ENCODE measurements at places on chromosomes 2 and 18.

- no peak for DNase-seq
Observed at GRCh38 chr2:67459761-67460160, 62.6 kb downstream of the ETAA1 start.

GRCh38 chr2:197113275-197113711 lies 186.8 kb upstream of the PGAP1 start:
- DNase-seq: peak; percentile 64

DNA sequence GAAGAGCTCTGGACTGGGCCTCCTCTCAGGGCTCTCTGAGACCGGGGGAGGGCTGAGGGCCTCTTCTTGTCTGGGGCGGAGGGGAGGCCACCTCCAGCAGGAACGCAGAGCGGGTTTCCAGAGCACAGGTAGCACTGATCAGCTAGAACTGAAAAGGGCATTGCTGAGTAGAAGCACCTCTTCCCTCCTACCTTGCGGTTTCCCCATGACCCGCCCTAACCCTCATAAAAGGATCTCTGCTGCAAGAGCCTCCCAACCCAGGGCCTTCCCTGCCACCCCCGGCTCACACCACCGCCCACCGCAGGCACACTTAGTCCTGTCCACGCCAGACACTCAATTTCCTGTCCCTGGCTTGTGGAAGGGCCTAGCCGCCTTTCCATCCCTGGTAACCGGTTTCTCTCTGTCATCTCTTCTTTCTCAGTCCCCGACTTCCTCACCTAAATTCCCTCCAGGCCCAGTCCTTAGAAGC lies 966 bp downstream of the ADCY3 start:
- peak; percentile 55 for DNase-seq

GRCh38 chr2:183259921-183260320 lies 135.7 kb downstream of the NUP35 start:
- no peak for DNase-seq

- no peak for DNase-seq
Observed at GRCh38 chr2:174840436-174840835, 76.2 kb upstream of the CHRNA1 start.

DNA sequence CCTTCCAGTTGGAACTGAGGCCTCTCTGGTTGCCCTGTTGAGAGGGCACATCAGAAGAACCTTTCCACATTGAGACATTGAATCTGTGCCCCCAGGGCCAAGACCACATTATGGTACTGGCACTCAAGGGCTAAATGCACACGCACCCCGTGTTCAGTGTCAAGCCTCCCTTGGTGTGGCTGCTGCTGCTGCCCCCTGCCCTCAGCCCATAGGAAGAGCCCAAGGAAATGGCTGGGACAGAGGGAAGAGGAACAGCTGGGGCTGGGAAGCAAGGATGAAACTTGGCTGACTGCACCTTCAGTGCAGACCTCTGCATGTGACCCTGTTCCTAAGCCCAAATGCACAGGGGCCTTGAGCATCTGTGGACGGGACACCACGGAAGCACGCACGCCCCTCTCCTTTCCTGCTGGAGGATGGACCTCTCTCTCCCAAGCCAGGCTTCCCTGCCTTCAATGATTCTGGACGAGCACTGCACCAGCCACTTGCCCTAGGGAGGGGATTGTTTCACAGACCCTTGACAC lies 40.2 kb downstream of the NIFK start:
- DNase-seq: no peak

DNA sequence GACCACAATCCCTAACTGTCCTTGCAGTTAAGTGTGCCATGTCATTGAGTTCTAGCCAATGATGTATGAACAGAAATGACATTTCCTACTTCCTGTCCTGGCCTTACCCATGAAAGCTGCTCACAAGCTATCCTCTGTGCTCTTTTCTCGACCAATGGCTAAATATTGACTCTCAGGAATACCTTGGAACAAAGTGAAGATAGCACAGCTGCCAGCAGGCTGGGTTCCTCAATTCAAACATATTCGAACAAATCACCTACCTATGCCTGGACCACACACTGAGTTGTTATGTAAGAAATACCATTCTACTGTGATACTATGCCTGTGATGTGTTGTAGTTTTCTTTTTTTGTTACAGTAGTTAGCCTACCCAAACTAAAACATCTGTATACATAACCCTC lies 65.1 kb downstream of the GAREM1 start:
- DNase-seq: no peak

DNA sequence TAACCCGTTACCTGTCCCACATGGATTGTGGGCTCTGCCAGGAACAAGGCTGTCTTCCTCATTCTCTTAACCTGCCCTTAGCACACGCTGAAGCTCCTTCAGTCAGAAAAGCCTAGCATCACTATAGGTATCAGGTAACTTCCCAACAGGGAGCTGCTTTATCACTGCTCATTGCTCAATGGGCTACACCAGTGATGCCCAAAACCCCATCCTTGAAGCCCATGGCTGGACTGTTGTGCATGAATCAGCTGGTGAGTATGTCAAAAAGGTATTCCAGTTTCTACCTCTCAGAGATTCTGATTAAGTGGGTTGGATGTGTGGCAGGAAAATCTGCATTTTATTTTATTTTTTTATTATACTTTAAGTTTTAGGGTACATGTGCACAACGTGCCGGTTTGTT lies 362.2 kb downstream of the LRATD1 start:
- DNase-seq: no peak

GRCh38 chr2:21656330-21657075 lies 532.7 kb downstream of the TDRD15 start:
- DNase-seq: no peak

DNA sequence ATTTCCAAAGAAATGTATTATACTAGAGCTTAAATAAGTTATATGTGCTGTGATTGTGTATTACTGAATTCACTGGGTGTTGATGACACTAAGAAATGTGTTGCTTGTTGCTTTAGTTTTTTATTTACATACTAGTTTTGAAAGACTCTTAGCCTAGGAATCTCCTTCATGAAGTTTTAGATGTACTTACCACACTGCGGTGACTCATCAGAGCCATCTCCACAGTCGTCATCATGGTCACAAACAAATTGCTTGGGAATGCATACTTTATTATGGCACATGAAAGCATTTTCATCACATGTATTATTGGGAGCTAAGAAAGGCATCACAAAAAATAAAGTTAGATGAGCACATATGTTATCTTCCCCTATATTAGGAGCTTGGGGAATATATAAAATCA lies 1624.2 kb downstream of the LRP1B start:
- DNase-seq: no peak

DNA sequence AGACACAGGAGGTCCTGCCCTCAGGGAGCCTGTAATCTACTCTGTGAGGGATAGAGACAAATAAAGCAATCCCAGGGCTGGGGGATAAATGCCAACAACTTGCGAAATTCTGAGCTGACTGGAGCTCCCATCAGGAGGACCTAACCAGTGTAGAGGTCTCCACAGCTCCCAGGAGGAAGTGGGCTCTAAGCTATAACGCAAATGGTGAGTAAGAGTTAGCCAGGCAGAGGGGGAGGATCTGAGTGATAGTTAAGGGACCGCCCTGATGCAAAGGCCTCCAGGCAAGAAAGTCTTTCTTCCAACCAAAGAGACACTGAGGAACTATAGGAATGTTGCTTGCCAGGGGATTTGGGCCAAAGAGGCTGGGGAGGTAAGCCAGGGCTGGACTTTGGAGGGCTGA lies 16.0 kb upstream of the ZNF532 start:
- peak; percentile 39 for DNase-seq

DNA sequence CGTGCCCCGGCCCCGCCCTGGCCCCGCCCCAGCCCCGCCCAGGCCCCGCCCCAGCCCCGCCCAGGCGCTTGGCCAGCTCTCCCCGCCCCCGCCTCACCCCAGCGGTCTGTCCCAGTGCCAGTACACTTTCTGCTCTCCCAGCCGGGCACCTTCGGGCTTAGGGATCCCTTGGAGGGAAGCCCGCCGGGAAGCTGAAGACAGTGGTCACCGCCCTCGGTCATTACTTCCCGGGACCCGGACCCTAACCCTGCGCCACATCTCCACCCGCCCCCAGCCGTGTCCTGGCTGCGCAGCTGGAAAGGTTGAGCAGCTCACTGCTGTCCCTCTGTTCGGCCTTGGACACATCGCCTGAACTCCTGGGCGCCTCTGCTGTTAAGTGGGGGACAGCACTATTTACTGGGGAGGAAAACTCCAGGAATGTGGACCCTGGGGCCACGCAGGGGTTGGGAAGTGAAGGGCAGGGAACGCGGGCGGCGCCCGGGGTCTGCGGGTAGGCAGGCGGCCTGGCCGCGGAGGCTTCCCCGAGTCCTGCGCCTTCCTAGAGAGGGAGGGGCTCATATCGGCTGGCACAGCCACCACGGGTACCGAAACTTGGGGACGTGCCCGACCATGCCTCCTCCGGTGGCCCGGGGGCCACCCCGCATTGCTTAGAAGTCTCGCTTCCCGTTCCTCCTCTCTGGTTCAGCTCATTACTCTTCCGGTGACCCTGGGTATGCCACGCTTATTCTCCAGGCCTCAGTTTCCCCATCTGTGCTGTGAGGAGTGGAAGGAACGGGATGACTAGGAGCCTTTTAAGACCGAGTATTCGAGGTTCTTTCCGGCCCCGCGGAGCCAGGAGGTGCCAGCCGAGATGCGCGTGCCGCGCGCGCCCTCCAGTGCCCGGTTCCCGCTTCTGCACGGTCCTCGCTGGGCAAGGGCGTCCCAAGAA lies 121.0 kb downstream of the GYPC start:
- DNase-seq: peak; percentile 87

DNA sequence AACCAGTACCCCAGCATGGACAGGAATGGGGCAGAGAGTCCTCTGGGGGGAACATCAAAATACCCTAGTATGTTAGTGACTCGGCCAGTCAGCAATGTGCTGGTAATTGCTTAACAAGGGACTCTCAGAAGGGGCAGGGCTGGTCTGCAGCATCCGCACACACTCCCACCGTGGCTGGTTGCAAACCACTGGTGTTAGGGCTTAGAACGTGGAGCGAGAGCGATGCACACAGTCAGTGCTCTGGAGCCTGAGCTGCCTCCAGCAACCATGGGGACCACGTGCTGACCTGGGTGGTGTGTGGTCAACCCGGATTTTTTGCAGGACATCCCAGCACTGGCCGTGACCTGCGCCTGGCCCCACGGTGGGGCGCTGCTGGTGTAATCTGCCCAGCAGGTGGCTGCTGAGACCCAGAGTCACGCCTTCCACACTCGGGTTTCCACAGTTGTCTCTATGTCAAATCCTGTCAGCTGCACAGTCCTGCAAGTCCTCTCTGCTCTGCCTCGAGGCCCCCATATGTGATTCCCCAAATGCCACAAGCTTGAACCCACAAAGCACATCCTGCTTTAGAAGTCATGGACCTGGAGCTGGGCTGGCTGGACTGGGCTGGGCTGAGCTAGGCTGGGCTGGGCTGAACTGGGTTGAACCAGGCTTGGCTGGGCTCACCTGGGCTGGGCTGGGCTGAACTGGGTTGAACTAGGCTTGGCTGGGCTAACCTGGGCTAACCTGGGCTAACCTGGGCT lies 50.6 kb upstream of the GPC1 start:
- no peak for DNase-seq

DNA sequence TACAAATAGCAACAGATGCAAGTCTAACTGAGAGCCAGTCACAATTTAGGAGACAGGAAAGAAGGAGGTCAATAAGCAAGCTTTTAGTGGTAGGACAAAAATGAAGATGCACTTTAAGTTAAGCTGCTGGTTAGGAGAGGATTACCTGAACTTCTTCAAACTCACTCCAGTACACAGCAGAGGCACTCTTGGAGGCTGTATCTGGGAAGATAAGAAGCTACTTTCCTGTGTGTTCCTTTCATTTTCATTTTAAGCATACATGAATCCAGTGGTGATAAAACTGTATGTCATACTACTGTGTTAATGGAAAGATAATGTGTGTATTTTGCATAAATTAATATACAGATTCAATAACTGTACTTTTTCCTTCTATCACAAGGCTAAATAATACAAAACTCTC lies 49.6 kb downstream of the HYCC2 start:
- DNase-seq: no peak

DNA sequence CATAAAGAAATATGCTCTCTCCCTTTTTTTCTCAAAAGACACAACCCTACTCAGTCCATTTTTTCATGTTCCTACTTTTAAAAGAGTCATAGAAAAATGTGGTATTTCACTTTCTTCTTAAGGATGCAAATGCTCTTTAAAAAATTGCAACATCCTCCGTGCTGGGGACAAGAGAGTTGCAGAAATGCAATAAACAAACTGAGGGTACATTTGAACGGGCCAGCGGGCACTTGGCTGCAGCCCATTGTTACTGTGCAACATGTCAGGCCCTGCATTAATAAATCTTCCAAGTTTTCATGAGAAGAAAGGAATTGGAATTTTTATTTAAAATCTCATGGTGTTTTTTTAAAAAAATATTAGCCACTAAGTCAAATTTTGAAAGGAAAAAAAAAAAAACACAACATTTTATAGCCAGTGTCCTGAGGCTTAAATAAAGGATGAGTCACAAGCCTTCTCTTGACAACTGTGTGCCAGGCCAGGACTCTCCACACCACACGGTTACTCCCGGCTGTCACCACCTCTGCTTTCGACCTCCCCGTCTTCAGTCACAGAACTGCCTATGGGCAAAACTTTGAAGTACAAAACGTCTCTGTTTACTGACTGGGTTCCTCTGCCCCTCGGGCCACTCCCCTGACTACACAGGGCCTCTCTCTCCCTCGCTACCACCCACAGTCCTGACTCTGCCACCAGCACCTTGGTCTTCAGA lies 57.5 kb upstream of the MFF start:
- DNase-seq: no peak

- DNase-seq: no peak
Observed at GRCh38 chr18:57998461-57998860, 45.6 kb upstream of the NEDD4L start.

GRCh38 chr18:38241736-38242135 lies 676.1 kb upstream of the CELF4 start:
- no peak for DNase-seq

- DNase-seq: no peak
Observed at GRCh38 chr2:191204433-191204832, 40.8 kb upstream of the MYO1B start.

DNA sequence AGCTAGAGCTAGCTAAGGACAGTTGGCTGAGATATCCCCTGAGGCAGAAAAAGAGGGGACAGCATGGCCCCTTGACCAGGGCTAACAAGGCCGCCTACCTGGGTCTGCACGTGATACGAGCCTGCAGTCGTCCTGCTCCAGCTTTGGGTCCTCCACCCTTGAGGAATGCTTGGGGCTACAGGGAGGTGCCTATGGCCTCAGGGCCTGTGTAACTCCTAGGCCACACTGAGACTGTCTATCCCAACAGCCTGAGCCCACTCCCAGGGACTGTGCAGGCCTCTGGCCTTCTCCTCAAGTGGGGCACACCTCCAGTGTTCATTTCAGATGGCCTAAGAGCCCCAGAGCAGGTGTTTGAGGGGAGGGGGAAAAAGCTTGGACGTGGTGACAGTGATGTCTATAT lies 136.7 kb upstream of the SATB2 start:
- DNase-seq: no peak

DNA sequence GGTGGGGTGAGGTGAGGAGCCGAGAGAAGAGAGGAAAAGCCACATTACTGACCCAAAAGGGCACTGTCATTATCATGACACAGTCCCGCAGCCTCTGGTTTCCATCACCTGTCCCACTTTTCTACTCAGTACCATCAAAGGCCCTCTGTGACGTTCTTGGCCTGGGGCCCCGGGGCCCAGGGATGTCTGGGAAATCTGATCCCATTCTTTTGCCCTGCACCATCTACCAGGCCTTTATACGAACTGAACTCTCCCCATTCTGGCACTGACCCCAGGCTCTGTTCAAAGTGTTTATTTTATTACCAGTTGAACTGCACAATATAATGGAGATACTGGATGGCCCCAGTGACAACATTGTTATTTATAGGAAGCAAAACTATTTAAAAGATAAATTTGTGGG lies 89.1 kb downstream of the COL6A3 start:
- no peak for DNase-seq
